Natural killer cell treated with Interleukin-12 subunit alpha and Interleukin-12 subunit beta and Interleukin-15 and Interleukin-18, amount 100 ng/mL, for 72 hours (primary cell): ENCODE measurements at places on chromosomes 11 and 22. TPM values are rescaled to one million over a fixed set of nuclear protein-coding genes. Genes with fewer than 3 reads are reported as not detected.

GRCh38 chr22:27571463-27572277 is 229.9 kb downstream of the MN1 start:
- no peaks in the 10 kb centered on the region for H3K36me3 ChIP-seq
- no peak for DNase-seq
- H3K27ac ChIP-seq = no peak overlapping the region
- no peaks in the 10 kb centered on the region for H3K4me1 ChIP-seq
- H3K27me3 ChIP-seq = peaks cover 24% of the 10 kb centered on the region
- no peak overlapping the region for H3K4me3 ChIP-seq

DNA sequence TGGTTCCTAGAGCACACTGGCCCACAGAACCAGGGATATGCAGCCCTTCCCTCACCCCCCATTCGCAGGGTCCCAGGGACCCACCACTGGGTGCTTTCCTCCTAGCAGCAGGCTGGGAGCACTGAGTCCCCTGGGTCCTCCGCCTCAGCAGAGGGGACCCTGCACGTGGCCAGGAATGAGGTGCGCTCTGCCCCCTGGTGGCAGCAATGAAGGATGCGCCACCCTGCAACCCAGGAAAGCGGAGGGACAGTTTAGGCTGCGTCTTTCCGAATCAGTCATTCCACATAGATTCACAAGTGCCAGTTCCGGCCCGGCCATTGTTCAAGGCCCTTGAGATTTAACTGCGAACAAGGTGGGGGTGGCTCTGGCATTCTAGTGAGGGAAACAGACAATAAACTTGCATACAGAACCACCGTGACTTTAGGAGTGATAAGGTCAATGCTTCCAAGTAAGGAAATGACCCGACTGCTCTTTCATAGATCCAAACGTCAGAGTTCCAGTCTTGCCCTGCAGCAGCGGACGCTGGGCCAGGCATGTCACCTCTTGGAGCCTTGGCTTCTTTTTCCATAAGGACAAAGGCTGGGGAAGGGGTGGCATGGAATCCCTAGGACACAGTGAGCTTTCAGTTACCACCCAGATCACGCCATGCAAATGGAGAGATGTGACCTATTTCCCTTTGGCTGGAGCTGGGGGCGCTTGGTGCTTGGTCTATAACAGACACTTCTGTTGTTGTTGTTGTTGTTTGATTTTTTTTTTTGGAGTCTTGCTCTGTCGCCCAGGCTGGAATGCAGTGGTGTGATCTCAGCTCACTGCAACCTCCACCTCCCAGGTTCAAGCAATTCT is 7.7 kb downstream of the RIN1 start:
- peaks cover 3% of the 10 kb centered on the region for H3K27me3 ChIP-seq
- H3K36me3 ChIP-seq = no peaks in the 10 kb centered on the region
- DNase-seq = peak; percentile 85
- H3K4me3 ChIP-seq = peak overlapping the region; percentile 18
- no peak overlapping the region for H3K27ac ChIP-seq
- peaks cover 24% of the 10 kb centered on the region for H3K4me1 ChIP-seq

Gene TIGD3
- 0.59 TPM for total RNA-seq

- H3K27ac ChIP-seq = peak overlapping the region; percentile 78
- peaks cover 50% of the 10 kb centered on the region for H3K4me1 ChIP-seq
- DNase-seq = no peak
These were observed 79.4 kb downstream of the IGLL1 start for GRCh38 chr22:23500508-23501260.

GRCh38 chr11:12156301-12157140 is 46.1 kb downstream of the MICAL2 start:
- no peaks in the 10 kb centered on the region for H3K27me3 ChIP-seq
- peaks cover 4% of the 10 kb centered on the region for H3K36me3 ChIP-seq
- H3K4me3 ChIP-seq = peak overlapping the region; percentile 67
- peaks cover 55% of the 10 kb centered on the region for H3K4me1 ChIP-seq

DNA sequence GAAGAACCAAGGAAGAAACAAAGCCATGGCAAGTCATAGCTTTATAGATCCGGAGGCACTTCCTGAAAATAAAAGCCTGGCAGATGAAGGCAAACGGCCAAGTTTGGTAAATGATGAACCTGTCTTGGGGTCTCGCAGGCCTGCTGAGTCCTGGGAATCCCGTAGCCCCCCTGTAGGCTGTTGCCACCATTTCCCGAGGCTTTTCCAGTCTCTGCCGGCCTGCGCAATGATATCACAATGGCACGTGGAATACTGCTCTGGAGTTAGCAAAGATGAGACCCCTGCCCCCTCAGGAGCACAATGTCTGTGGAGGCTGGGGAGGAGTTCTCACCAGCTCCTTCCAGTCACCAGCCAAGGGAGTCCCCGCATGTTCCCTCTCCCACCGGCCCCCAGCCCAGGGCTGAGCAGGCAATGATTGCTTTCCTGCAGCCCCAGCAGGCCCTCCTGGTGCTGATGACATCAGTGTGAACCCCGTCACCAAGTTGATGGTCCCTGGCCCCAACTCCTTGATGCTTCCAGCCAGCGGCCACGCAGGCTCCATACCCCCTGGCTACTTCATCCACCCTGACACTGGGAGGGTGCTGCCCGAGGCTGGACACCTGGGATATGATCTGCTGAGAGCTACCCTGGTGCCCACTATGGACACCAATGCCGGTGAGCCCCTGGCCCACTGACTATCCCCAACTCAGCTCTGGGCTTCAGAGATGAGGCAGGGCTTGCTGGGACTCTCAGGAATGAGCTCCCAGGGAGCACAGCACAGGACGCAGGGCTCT is 55.9 kb downstream of the BTG4 start:
- DNase-seq = no peak
- H3K27me3 ChIP-seq = peaks cover 10% of the 10 kb centered on the region
- H3K4me1 ChIP-seq = no peaks in the 10 kb centered on the region
- no peak overlapping the region for H3K27ac ChIP-seq
- no peak overlapping the region for H3K4me3 ChIP-seq

DNA sequence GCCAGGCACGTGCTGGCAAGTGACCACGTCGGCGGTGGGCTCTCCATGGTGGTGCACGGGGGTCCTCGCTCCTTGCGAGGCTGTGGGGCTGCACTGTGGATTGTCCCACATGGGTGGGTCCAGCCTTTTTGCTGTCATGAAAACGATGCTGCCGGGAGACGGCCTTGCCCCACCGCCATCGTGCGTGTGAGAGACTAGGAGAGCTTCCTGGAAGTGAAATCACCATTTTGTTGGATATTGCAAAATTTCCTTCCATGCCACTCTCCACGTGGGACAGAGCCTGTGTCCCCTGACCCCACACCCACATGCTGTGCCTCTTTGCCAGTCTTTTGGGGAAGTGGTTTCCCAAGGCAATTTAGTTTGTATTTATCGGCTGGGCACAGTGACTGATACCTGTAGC is 18.2 kb upstream of the GRAMD4 start:
- H3K27me3 ChIP-seq = no peaks in the 10 kb centered on the region
- H3K4me3 ChIP-seq = no peak overlapping the region
- no peak overlapping the region for H3K27ac ChIP-seq

GRCh38 chr11:47378010-47378835 is at the start of gene SPI1:
Gene SPI1 (minus strand): TSS chr11:47378547. CDS start chr11:47378353, 194 bp downstream.
- peaks cover 10% of the 10 kb centered on the region for H3K4me1 ChIP-seq
- no peaks in the 10 kb centered on the region for H3K27me3 ChIP-seq
- DNase-seq = no peak

DNA sequence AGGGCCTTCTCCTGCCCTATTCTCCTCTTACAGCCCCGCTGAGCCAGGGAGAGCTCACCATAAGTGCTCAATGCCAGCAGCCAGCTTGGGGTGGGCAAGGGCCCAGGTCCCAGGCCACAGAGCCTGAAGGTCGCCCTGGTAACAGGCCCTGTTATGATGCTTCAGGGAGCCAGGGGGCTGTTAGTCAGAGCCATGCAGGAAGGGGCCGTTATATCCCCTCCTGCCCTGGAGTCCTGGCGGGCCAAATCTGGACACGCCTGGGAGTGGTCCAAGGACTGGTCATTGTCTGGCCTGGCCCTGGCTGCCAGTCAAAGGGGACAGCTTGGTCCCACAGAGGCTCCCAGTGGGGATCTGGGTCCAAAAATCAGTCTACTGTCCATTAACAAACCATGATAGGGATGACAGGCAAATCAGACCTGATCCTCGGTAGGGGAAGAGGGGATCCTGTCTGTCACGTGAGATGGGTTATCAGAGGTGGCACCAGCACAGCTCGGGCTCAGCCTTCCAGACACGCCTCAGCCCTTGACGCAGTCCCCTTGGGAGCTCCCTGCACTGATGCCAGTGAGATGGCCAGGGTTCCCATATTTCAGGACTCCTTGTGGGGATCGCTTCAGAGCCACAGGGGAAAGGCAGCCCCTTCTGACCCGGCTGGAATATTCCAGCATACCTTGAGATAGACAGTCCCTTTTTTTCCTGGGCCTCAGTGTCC is 55.9 kb downstream of the LRRC32 start:
- no peak overlapping the region for H3K4me3 ChIP-seq
- H3K36me3 ChIP-seq = no peaks in the 10 kb centered on the region
- peaks cover 12% of the 10 kb centered on the region for H3K27me3 ChIP-seq
- H3K27ac ChIP-seq = no peak overlapping the region
- no peaks in the 10 kb centered on the region for H3K4me1 ChIP-seq

- H3K4me3 ChIP-seq = no peak overlapping the region
- H3K27ac ChIP-seq = no peak overlapping the region
- H3K36me3 ChIP-seq = no peaks in the 10 kb centered on the region
- H3K27me3 ChIP-seq = peaks cover 2% of the 10 kb centered on the region
- no peak for DNase-seq
These were observed 154.8 kb downstream of the ARHGAP42 start for GRCh38 chr11:100841711-100842407.

DNA sequence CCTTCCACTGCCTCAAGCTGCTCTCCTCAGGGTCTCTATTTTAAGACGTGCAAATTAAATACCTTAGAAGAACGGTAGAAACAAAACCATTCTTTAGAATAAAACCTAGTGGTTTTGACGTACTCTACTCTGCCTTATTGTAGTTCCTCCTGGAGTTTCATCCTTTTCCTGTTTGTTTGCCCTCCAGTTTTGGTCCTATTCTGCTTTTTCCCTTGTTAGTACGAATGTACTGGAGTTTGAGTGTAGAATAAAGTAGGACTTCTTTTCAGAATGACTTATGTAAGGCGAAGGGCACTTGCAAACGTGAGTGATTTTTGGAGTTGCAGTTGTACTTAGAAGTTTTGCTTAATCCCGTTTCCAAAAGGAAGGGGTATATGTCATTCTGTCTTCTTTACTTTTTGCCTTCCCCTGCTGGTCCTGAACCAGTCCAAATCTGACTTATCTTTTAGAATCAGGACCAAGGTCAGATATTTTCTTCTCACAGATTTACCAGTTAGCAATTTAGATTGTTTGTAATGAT is 1.4 kb downstream of the SIK2 start:
- H3K4me1 ChIP-seq = peaks cover 19% of the 10 kb centered on the region
- DNase-seq = no peak
- H3K4me3 ChIP-seq = peak overlapping the region; percentile 98
- H3K27ac ChIP-seq = peak overlapping the region; percentile 88
- H3K36me3 ChIP-seq = peaks cover 7% of the 10 kb centered on the region

GRCh38 chr22:22927888-22928665 is 40.5 kb downstream of the IGLL5 start:
- no peaks in the 10 kb centered on the region for H3K36me3 ChIP-seq
- no peaks in the 10 kb centered on the region for H3K27me3 ChIP-seq
- peak overlapping the region; percentile 32 for H3K4me3 ChIP-seq
- no peak for DNase-seq
- peak overlapping the region; percentile 80 for H3K27ac ChIP-seq

- peaks cover 16% of the 10 kb centered on the region for H3K27me3 ChIP-seq
- H3K36me3 ChIP-seq = no peaks in the 10 kb centered on the region
- H3K4me3 ChIP-seq = no peak overlapping the region
- no peaks in the 10 kb centered on the region for H3K4me1 ChIP-seq
- H3K27ac ChIP-seq = no peak overlapping the region
These were observed 26.1 kb upstream of the TTLL12 start for GRCh38 chr22:43213051-43213450.
